ENCODE measurements at places on chromosomes 7 and 10.

DNA sequence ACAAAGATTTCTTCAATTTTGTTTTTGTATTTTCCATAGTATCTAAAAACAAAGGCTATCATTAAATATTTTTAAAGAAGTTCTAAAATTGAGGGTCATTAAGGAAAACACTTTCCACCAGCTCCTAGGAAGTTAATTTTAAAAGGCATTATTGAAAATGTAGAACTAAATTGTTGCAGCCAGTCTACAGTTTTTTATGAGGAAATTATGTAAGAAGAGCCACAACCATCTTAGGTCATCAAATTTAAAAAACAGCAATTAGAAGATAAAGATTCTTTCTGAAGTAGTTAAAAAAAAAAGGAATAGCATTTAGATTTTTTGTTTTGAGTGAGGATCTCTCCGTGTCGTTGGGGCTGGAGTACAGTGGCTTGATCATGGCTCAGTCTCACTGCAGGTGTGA, 161.7 kb downstream of the NRBF2 start:
- no peak for DNase-seq

- no peak for DNase-seq
Measured at GRCh38 chr7:82722946-82723345, 279.4 kb upstream of the CACNA2D1 start.

- no peak for DNase-seq
Measured at GRCh38 chr7:37432281-37432920, 16.3 kb downstream of the ELMO1 start.

DNA sequence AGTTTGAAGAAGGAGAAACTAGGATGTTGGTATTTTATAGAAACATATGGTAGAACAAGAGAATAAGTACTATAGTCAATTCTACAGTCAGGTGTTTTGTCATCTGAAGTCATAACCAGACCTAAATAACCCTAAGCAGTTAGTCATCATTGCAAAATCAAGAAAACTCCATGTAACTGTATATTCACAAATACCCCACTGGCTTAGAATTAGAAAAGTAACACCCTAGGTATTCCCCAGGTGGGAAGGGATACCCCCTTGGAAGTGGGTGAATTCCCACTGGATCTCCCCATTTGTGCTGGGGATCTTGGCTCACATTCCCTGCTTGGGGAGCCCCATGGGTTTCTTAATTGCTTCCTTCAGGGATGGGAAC, 45.9 kb upstream of the ITGB8 start:
- DNase-seq, result no peak

GRCh38 chr10:71854031-71854430, 3.0 kb upstream of the PSAP start:
- no peak for DNase-seq

DNA sequence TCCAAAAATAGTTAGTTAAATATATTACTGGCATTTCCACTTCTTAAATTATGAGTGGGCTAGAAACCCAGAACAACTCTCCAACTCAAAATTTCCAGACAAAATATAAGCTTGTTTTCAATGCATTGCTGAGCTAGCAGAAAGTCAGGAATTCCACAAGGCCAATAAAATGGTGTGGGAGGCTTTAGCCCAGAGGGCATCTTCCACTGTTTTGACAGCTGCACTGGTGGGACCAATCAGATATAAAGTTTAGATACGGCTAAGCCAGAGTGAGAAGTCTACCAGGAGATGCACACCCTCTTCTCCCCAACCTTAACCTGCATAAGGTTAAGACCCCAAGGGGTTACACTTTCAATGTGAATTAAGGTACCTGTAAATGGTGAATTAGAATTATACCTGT, 76.6 kb downstream of the AMPH start:
- DNase-seq, result no peak

DNA sequence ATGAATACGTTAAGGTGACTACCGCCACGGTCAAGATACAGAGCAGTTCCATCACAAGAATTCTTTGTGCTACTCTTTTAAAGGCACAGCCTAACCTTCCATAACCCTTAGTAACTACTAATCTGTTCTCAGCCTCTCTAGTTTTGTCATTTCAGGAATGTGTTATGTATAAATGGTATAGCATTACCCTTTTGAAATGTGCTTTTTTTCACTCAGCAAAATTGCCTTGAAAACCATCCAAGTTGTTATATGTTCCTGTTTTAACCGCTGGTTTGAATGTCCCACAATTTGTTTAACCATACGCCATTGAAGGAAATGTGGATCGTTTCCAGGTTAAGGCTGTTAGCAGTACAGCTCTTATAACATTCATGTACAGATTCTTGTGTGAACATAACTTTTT, 32.0 kb downstream of the WAC start:
- DNase-seq, result no peak

GRCh38 chr7:2129323-2130095, 103.2 kb downstream of the MAD1L1 start:
- no peak for DNase-seq

DNA sequence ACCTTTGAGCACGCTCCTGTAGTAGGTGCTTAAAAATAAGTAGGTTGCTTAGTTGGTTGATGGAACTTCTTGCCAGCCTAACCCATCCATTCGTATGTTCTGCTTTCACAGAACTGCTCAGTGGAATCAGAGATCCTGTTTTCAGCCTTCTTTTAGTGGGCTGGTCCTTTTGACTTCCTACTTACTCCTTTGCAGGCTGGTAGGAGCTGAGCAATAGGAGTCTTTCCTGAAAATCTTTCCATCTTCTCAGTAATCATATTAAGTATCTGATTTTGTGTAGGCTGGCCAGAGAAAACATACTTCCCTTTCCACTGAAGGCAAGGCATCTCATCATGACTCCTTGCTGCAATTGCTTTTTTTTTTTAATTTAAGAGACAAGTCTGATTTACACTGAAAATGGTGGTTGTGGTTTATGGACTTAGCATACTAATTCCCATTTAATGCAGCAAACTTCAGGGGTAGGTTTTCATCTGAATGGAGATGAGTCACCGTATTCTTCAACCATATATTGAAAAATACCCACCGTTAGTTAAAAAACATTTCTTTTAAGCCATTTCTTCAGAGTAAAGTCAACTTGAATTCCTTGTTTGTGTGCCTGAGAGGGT, 208.0 kb downstream of the ZNF365 start:
- no peak for DNase-seq

GRCh38 chr7:107530751-107531150, 33.0 kb downstream of the COG5 start:
- DNase-seq, result no peak

DNA sequence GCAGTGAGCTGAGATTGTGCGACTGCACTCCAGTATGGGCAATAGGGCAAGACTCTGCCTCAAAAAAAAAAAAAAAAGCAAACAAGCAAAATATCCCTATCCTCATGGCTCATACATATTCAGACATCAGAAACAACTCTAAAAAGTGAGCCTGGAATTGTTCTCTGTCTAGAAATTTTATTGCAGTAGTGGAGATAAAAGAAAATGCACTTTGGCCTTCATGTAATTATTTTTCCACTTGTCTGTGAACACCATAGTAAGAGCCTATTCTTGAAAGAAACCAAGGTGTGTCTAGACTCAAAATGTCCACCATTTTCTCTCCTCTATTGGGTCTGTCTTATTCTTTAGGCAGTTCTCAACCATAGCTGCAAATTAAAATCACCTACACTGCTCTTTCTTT, 30.5 kb upstream of the MCU start:
- DNase-seq, result no peak

- DNase-seq, result no peak
Measured at GRCh38 chr10:50498465-50498864, 125.3 kb downstream of the SGMS1 start.

GRCh38 chr10:91797874-91798648, at the start of gene TNKS2:
TNKS2 (plus strand) TSS chr10:91798426; CDS start chr10:91798691, 265 bp downstream.
- peak; percentile 90 for DNase-seq

DNA sequence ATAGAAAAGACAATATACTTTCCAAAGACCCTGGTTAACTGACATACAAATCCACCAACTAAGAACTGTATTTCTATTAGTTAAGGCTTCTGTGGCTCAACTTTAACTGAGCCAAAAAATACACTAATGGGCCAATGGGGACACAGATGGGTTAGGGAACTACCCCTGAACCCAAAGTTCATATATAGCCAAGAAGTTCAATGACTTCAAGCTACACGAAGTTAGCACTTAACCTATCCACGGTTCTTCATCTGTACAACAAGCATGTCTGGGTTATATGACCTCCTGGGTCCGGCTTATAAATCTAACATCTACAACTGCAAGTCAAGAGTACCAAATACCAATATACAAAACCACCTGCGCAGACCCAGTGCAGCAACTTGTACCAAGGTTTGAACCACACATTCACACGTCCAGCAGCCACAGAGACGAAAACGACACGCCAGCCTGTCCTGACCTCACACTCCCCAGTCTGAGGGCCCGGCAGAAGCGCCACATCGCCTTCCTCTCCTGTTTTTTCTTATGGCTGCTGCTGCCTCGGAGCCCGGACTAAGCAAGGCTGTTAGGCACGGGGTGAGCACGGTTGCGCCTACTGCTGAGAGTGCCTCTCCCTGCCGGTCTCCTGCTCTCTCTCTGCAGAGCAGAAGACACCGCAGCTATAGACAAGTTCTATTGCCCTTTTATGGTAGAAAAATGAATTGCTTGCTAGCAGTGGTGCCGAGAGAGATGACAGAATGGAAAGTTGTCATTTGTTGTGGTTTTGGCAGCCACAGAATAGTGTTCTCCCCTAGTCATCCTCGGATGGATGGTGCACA, 86.3 kb downstream of the RNF216 start:
- DNase-seq, result peak; percentile 49

GRCh38 chr7:85287106-85287825, 100.4 kb upstream of the SEMA3D start:
- DNase-seq, result no peak

- no peak for DNase-seq
Measured at GRCh38 chr7:39535064-39535463, 31.1 kb upstream of the YAE1 start.

GRCh38 chr7:24819916-24820689, 62.8 kb upstream of the GSDME start:
- DNase-seq, result peak; percentile 58

DNA sequence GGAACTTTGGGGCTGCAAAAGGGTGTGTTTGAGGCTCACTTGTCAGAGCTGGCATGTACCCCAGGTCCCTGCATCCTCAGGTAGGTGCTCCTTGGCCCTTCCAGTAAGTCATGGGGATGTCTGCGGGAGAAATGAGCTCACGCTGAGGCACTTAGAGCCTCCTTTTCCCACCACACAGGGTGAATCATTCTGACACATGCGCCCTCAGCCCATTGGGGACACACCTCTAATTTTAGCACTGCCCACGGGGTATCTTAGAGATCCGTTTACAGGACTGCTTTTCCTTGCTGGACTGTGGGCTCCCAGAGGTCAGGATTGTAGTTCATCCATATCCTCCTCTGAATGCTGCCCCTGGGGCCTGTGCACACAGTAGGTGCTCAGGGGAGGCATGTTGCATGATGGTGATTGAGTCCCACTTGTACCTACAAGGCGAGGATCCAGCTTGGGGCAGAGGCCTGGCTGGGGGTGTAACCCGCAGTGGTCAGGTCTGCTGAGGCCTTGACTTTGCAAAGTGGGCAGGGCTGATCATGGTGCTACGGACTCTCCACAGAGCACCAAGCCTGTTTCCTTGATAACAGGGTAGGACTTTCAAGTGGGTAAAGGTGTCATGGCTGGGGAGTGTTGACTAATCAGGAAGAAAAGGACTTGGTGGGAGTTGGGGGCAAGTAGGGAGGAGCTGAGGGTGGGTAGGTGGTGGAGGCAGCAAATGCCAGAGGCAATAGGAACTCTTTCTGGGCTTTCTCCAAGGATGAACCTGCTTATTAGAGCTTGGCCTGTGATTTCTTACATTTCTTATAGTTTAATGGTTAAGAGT, 5.8 kb downstream of the TSPAN15 start:
- DNase-seq, result no peak

DNA sequence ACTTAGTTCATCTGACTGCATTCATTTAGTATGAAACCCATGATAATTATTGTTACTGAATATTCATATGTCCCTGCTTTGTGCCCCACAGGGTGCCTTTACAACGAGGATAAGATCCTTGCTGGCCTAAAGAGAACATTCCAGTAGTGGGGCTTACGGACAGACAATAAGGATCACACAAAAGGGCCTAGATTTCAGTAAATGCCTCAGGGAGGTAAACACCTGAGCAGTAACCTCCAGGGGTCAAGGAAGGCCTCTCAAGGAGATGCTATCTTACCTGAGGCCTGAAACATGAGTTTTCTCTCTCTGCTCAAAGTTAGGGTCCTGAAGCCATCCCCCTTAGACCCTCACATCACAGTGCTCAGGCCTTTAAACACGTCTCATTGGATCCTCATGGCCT, 228.7 kb downstream of the TCF7L2 start:
- DNase-seq, result no peak

DNA sequence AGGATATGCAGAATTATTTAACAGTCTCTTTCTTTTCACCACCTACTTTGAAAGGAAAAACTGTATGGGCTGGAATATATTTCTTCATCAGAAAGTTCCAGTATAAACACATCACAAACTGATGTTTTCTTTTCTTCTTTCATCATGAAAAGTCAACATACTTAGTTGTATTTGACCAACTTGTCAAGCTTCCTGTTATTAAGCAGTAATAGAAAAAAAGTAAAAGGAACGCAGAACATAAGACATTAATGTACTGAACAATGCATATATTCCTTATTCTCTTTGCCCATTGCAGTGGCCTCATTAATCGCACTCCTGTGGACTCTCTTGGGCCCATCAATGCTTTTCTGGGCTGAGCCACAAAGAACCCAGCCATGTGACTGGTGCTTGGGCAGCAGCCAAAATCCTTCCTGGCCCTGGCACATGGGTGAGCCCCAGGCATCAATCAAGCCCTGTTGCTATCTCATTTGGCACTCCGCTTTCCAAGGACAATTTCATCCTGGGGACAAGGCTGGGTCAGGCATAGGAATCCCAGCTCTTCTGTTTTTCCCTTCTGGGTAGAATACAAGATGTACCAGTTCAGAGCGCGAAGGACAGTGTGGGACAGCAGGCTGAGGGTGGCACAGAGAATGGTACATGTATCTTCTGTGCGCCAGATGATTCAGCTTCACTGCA, 42.3 kb downstream of the RHOBTB1 start:
- DNase-seq, result no peak

DNA sequence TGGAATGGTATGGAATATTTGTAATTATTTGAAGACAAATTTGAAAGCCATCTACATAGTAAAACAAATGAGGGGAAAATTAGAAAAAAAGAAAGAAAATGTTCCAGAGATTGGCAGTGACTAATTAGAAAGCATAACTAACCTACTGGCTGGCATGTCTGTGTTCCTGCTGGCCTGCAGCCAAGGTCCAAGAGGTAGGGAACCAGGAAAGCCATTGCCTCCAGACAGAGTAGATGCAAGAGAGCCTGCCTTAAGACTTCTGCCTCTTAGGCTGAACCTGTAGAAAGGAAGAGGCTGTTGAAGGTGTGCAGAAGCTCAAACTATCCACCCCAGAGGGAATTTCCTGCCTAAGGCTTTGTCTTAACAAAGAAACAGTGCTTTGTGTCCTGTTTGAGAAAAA, 982.0 kb downstream of the SORCS1 start:
- no peak for DNase-seq

- no peak for DNase-seq
Measured at GRCh38 chr7:70700941-70701425, 431.0 kb upstream of the GALNT17 start.

GRCh38 chr7:107955394-107955793, 47.6 kb downstream of the LAMB1 start:
- DNase-seq, result no peak
